ENCODE measurements at places on chromosomes 11 and 22.

GRCh38 chr11:19419808-19420207 lies 179.1 kb upstream of the E2F8 start:
- DNase-seq, result no peak

- no peak for DNase-seq
Observed at GRCh38 chr22:23306438-23306921, 126.2 kb downstream of the BCR start.

DNA sequence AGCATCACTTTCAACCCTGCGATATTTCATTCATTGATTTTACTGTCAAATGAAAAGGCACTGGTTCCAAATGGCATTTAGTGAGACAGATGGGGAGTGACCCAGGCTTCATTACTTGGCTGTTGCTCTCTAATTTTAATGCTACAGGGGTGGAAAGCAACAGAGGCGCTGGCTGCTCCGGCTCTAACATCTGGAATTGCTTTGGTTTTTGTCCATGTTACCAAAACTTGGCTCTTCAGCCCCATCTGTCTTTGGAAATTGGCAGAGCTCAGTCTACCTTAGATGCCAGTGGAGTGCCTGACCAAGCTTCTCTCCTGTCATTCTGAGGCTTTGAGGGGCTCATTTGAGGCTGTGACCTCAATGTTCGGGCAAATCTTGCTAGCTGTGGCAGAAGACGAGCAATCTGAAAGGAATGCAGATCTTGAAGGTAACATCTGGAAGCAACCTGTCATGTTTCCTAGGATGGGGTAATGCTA lies 409.5 kb upstream of the SYN3 start:
- DNase-seq, result no peak

GRCh38 chr11:126102436-126102981 lies 39.8 kb upstream of the CDON start:
- no peak for DNase-seq

DNA sequence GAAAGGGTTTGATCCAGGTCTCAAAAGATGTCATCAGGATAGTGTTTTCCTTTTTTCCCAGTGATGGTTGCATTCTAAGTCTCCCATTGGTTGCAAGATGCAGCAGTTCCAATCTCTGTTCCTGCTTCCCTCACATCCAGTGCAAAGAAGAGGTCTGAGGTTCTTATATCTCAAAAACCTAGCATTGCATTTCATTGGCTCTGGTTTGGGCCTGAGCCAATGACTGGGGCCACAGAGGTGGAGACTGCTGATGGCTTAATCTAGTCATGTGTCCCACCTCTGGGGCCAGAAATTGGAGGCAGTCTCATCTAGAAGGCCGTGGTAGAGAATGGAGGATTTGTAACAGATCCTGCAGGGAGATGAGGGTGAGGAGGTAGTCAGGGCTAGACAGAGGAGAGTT lies 13.2 kb upstream of the MICAL2 start:
- no peak for DNase-seq

DNA sequence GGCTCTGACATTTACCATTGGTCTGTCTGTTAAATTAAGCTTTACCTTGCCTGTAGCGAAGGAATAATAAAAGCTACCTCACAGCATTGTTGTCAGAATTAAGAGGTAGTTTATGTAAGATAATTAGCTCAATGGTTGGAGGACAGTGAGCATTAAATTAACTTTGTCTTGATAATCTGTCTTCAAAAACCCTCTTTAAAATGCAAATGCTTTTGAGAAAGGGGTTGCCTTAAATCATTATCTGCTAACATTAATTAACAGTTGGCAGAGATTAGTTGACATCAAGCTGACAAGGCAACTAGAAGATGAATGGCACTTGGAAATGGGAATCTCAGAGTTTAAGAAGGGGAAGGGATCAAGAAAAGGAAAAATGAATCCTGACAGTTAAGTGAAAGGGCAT lies 761.1 kb upstream of the ARHGAP42 start:
- no peak for DNase-seq

DNA sequence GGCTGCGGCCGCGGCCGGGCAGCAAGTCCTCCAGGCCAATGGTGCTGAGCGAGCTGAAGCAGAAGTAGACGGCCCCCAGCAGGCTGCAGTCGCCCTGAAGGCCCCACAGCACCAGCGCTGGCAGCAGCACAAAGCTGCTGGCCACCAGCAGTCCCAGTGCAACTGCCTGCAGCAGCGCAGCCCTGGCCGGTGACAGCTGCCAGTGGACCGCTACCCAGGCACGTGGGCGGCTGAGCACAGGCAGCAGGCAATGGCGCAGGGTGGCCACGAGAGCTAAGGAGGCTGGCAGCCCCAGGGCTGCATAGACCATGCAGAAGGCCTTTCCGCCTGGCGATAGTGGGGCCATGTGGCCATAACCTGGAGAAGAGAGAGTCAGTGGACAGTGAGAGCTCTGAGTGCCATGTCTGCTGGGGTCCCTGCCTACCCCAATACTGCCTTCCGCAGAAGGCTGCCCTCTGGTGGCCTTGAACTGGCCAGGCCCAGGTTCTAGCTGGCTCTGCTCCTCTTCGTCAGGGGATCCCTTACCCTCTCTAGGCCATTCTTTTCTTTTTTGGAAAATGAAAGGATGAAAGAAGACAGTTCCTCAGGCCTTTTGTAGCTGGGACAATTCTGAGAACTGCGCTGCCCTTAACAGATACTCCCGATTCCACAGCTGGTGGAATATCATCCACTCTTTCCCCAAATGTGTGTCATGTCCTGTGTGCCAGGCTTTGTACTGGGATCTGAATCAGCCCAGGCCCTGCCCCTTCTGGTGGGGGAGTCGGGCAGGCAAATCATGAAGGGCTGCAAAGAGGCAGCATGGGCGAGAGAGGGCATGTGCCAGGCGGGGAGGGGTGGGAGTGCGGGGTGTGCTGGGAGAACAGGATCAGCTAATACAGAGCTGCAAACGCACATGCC lies 1.8 kb downstream of the KCNK7 start:
- DNase-seq, result no peak

DNA sequence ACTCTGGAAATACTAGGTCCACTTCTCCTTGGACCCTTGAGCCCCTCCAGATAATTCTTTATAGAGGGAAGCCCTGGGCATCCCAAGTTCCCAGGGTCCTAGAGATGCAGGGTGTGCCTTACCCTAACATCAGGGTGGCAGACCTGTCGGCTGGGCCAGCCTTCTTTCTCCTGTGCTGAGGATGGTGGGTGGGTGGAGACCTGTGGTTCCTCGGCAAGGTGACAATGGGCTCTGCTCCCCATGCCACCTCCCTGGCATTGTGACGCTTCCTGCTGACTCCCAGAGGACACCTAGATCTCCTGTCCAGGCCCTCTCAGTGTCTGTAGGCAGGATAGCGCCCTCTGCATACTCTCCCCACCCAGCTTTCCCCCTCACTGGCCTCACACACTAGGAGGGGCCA lies 3.8 kb upstream of the DERL3 start:
- no peak for DNase-seq

DNA sequence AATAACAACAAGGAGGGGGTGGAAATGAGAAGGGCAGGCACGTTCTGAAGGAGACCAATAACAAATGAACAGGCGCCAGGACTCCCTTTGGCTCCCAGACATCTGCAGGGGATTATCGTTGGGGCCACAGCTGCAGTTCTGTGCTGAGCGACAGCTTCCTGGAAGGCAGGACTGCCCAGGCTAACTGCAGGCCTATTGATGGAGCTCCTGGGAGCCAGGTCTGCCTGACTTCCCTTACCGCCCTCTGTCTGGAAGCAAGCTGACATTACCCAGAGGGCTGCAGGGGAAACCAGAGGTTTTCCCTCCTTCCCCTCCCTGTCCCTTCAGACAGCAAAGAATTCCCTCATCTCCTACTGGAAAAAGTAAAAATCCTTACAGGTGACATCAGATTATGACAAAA lies 5.0 kb downstream of the DRD2 start:
- no peak for DNase-seq

GRCh38 chr11:101428918-101429317 lies 154.9 kb downstream of the TRPC6 start:
- no peak for DNase-seq
